ENCODE measurements at places on chromosomes 2 and 18. TPM values are rescaled to one million over a fixed set of nuclear protein-coding genes. Genes with fewer than 3 reads are reported as not detected.

- DNase-seq = no peak
Measured at GRCh38 chr18:55272510-55273243, 313.4 kb upstream of the CCDC68 start.

- peak; percentile 65 for DNase-seq
Measured at GRCh38 chr2:20148923-20149702, 75.8 kb downstream of the SDC1 start.

Gene TACR1
- total RNA-seq = not detected

Gene ARHGAP15
- total RNA-seq = under 0.01 TPM

- no peak for DNase-seq
Measured at GRCh38 chr2:129164220-129164949, 815.1 kb upstream of the RAB6C start.

Gene UGT1A8
- not detected for total RNA-seq

GRCh38 chr2:96320728-96321622 lies 4.1 kb upstream of the ITPRIPL1 start:
- peak; percentile 33 for DNase-seq

- no peak for DNase-seq
Measured at GRCh38 chr2:110812726-110813645, 80.6 kb downstream of the ACOXL start.

Gene SERPINB12
- total RNA-seq = not detected

DNA sequence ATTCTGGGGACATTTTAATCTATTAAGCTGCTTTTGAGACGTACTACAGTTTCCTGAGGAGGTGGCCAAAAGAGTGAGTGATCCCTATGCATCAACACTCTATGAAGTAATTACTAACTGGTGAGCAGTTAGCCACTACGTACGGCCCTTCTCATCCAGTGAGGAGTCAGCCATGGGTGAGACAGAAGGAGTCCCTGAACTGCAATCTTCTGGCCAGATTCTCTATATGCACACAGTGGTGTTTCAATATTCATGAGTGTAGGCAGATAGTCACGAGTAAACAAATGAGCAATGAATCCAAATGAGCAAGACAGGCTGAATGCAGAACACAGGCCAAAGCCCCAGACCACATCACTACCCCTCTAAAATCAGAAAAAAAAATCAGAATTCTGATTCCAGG lies 29.8 kb upstream of the TMEM214 start:
- no peak for DNase-seq

DNA sequence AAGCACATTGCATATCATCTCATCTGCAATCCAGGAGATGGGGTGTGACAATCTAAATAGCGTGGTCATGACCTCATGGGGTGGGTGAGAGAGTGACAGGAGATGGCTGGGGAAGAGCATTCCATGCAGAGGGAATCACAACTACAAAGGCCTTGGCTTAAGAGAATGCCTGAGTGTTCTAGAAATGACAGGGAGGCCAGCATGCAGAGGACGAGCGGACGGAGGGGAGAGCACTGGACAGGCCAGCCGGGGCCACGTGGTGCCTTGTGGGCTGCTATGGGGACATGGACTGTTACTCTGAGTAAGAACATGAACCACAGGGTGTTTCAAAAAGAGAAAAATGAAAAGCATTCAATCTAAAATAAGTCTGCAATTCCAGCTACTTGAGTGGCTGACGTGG lies 117.9 kb upstream of the ODC1 start:
- no peak for DNase-seq

- no peak for DNase-seq
Measured at GRCh38 chr18:5622905-5623304, 79.1 kb upstream of the EPB41L3 start.

GRCh38 chr2:179876266-179876665 lies 14.9 kb upstream of the ZNF385B start:
- DNase-seq = no peak

GRCh38 chr18:63192885-63193349 lies 126.7 kb downstream of the BCL2 start:
- no peak for DNase-seq

DNA sequence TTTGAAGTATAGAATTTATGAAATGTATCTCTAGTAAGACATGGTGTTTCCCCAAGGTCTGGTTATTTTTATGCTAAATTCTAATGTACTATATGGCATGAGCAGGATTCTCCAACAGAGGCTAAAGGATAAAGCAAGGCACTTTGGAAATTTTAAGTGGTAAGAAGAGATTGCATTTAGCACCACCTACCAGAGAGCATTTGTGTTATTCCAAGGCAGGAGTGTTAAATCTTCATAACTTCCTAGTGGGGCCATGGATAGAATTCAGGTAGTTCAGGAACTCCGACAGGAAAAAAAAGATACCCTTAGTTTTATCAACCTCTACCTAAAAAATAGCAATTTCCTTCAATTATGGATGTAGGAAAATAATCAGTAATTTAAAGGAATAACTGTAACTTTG lies 497.4 kb upstream of the CRIM1 start:
- no peak for DNase-seq

GRCh38 chr18:32441533-32441932 lies 29.1 kb downstream of the GAREM1 start:
- no peak for DNase-seq

DNA sequence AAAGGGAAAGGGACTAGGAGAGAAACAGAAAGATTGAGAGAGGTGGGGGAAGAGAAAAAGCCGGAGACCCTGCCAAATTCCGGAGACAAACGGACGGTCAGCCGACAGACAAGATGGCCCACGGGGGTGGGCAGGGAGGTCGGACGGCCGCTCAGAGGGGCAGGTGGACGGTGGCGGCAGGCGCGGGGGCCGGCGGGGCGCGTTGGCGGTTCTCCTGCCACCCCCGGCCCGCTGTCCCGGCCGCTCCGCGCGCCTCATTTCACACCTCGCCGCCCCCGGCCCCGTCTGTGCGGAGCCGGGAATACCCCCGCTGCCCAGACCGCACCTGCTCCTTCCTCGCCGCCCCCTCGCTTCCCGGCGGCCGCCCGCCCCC lies 935 bp downstream of the SLC30A3 start:
- no peak for DNase-seq

GRCh38 chr2:143968860-143969259 lies 551.1 kb downstream of the ZEB2 start:
- DNase-seq = no peak

DNA sequence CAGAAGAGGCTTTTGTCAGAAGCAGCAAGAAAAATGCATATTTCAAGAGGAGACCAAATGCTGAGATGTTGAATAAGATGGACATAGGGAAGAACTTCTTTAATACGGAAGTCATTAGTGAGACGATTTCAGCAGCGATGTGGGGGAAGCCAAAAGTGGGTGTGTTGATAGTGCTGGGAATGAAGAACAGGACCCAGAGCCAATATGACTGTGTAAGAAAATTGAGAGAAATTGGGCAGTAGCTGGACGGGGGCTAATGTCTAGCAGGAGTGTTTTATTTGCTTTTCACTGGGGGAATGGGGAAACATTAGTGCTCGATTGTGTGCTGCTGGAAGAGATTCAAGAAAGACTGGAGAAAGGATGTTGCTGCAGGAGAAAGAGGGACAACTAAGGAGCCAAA lies 788.7 kb upstream of the KLHL29 start:
- no peak for DNase-seq

Gene DIPK1C
- not detected for total RNA-seq

Gene MGAT4A
- total RNA-seq = 6.2 TPM

DNA sequence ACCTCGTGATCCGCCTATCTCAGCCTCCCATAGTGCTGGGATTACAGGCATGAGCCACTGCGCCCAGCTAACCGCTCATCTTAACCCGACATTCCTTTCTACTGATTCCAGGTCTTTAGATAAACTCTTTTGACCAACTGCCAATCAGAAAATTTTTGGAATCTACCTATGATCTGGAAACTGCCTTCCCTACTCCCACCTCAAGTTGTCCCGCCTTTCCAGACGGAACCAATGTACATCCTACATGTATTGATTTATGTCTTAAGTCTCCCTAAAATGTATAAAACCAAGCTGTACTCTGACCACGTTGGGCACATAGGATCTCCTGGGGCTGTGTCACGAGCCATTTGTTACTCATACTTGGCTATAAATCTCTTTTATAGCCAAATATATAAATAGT lies 3.2 kb upstream of the NEU2 start:
- no peak for DNase-seq
